Immature natural killer cell (primary cell): ENCODE measurements at places on chromosomes 2 and 18.

GRCh38 chr2:189157939-189158338, 21.6 kb downstream of the COL5A2 start:
- no peak for DNase-seq

DNA sequence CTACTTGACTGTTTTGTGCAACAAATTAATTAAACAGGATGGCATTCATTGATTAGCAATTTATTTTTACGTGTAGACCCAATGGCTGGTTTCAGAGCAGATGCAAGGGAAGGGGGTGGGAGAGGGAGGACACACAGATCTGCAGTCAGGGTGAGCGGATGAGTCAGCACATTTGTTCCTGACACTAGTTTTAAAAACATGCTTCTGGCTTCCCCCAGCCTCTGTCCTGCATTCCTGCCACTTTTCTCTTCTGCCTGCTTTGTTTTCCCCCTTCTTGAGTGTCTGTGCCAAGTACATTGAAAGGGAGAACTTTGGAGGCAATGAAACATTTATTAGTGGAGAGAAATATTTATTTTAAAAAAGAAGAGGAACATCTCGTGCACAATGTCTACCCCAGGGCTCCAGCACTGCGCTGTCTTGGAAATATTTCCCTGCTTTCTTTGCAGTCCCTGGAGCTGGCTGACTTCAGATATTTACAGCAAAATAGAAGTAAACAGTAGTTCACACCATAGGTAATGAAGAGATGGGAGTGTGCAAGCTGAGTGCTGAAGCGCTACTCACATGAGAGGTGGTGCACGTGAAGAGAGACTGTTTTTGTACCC, 52.2 kb downstream of the NRP2 start:
- DNase-seq = no peak

- no peak for DNase-seq
These were observed 208.8 kb downstream of the CCDC178 start for GRCh38 chr18:33231474-33232317.

DNA sequence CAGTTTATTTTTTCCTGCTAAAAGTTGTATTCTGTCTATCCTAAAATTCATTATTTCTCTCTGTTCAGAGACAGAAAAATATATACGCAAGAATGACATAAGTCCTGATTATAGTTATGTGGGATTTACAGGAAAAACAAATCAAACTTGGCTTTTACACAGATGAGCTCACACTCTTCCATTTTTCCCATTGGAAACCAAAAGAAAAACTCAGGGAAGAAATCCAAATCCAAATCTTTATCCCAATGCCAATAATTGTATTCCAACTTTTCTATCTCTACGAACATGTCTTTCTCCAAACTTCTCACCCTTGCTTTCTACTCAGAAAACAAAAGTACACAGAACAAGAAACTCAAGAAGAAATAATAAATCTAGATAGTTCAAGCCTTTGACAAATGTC, 249.1 kb upstream of the TMEFF2 start:
- DNase-seq = no peak

- DNase-seq = no peak
These were observed 392.1 kb upstream of the RAB12 start for GRCh38 chr18:8217051-8217564.

DNA sequence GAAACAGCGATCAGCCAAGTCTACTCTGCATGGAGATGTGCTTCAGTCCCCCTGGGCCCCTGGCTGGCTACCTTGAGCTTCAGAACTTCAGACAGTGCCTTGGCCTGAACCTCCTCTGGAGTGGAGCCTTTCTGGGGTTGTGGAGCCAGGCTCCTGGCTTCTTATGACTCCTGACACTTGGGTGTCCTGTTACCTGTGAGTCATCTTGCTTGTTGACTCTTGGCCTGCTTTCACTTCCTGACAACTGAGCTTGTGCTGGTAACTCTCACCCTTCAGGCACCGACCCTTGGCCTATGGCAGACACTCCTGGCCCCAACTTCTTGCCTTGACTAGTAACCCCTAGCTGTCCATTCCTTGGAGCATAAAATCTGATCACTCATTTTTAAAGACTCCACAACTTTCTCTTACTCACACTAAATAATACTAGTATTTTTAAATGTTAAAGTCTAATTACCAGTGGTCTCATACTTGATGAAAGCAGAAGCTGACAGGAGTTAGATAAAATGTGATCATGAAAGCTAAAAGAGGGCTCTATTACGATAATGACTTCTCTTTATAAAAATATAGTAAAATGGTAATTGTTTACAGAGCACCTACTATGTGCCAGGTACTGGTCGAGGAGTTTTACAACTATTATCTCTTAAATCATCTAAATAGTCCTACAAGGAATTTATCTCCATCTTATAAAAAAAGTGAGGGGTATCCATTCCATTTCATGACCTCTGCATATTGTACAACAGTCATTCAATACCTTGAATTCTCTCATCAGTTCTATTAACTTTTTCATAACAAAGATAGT, 46.3 kb upstream of the VIT start:
- DNase-seq = no peak

DNA sequence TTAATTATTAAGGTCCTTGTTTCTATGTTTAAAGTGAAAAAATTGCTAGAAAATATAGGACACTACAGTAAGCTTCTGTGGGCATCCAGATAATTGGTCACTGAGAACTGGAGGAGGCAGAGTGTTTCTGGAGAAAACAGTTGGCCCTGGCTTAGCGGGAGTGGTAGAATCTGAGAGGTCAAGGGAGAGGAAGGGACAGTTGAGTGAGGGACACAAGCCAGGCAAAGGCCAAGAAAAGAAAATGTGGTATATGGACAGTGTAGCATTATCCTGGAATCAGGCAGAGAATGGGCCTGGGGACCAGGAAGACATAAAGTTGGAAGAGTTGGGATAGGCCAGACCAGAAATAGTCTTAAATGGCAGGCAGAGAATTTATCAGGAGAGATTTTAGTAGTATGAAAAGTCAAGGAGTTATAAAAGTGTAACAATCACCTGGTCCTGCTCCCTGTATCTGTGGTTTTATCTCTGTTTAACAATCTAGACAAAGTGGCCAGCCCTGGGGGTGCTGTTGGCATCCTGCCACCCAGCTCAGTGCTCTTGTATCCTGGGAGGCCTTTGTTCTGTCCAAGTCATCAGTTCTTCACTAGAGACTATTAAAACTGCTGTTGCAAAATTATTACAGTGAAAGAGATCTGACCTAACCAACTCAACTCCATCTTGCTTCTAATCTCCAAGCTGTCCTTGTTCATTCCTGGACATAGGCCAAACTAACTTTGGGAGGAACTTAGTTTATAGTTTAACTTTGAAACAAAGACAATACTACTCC, 15.4 kb upstream of the MSGN1 start:
- DNase-seq = no peak

DNA sequence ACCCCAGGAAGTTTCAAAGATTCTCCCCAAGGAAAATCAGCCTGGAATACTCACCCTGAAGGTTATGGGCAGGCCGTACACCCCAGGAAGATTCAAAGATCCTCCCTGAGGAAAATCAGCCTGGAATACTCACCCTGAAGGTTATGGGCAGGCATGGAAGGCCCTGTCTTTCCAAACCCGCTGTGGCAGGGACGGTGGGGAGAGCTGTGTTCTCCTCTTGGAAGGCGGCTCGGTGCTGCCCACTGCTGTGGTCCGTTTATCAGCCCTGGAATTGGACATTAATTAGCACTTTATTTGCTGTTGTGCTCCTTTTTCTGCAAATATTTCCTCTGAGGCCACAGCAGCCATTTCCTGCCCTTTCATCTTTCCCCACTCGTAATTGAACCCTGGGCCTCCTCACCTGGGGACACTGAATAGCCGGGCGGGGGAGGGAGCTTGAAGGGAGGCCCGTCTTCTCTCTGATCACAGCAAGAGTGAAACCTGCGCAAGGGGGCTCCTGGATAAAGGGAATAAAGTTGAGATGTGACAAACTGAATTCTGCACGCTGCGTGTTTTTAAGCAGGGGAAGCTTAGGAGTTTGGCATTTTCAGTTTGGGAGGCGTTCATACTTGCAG, 308.7 kb upstream of the SALL3 start:
- DNase-seq = no peak

- DNase-seq = no peak
These were observed 270.4 kb downstream of the ARHGAP15 start for GRCh38 chr2:143399631-143400069.

DNA sequence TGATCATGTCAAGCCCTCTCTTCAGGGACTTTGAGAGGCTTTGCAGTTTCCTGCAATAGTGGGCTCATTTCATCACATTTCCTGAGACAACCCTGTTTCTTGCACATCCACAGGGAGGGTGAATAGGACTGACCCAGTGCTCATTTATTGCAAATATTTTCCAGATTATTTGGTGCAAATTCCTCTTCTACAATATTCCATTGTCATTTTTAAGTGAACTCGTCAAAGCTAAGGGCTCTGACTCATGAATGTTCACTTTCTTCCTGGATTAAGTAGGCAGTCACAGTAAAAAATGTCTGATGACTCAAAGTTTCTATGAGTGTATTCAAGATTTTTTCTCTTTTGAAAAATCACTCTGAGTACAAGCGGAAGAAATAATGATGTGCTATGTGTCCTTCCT, 225.5 kb upstream of the GALNT5 start:
- no peak for DNase-seq

DNA sequence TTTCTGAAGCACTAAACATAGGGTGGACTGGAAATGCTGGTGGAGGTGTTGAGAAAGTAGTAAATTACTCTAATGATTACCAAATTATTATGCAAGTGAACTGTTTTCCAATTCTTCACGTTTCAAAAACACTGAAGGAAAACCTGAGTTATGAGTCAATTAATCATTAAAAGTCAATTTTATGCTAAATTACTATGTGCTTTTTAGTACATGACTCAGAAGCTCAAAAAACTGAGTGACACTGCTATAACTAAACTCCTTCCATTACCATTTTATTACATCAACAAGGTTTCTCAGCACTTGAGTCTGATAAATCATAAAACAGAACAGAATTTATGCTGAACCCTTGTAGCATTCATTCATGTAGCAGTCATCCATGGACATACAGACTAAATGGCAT, 20.4 kb downstream of the CHMP3 start:
- no peak for DNase-seq

GRCh38 chr2:741195-741496, 63.9 kb upstream of the TMEM18 start:
- DNase-seq = no peak

- DNase-seq = no peak
These were observed 74.7 kb downstream of the TGIF1 start for GRCh38 chr18:3524706-3525105.

- DNase-seq = no peak
These were observed 88.0 kb downstream of the CDC42EP3 start for GRCh38 chr2:37583402-37583801.

DNA sequence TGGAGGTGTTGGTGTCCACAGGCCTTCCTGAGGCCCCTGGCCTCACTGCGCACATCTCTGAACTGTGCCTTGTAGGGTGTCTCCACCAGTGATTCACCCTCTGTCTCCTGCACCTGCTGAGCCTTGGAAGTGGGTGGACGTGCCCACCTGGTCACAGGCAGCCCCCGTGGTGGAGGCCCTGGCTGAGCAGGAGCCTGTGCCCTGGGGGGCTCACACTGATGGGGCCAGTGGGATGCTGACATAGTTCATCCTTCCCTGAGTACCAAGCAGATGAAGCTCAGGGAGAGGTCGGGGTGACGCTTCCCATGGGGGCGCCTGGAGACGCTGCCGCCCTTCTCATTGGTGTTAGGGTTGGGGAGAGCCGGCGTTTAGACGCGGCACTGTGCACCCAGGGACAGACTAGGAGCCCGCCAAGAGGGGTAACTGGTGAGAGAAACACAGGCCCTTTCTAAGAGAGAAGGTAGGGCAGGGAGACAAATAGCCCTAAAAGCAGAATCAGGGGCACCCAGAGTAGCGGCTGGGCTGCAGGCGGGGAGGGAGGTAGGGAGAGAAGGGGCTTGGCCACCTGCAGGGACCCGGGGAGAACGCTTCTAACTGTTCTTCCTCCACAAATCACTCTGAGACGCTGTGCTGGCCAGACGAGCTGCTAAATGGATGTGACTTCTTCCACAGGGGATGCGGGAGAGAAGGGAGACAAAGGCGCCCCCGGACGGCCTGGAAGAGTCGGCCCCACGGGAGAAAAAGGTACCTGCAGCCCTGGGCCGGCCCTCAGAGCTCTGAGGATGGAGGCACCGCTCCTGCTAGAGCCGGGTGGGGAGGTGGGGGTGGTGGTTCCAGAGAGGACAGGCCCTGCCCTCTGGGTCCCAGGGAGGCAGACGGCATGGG, 18.0 kb downstream of the COLEC11 start:
- no peak for DNase-seq

DNA sequence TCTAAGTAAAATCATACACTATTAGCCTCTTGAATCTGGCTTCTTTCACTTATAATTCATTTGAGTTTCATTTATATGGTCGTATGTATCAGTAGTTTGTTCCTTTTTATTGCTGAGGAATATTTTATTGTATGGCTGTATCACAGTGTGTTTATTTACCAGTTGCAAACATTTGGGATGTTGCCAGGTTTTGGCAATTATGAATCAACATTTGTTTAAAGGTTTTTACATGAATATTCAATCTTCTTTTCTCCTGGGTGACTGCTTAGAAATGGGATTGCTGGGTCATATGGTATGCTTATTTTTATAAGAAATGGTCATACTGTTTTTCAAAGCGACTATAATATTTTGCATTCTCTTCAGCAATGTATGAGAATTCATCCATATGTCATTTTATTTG, 107.9 kb downstream of the PMAIP1 start:
- DNase-seq = no peak

DNA sequence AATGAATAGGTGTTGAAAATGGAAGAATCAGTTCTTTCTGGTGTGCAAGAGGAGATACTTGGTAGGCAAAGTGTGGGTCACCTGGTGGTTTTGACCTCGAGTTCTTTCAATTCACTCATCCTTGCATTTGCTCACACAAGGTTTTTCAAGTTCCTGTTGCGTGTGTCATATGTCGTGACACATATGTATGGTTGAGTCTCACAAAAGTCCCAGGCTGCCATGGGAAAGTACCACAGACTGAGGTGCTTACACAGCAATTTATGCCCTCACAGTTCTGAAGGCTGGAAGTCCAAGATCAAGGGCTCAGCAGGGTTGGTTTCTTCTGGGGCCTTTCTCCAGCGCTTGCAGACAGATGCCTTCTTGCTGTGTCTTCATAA, 64.4 kb downstream of the NCK2 start:
- DNase-seq = no peak

- DNase-seq = no peak
These were observed 25.9 kb upstream of the NEB start for GRCh38 chr2:151760139-151760650.

DNA sequence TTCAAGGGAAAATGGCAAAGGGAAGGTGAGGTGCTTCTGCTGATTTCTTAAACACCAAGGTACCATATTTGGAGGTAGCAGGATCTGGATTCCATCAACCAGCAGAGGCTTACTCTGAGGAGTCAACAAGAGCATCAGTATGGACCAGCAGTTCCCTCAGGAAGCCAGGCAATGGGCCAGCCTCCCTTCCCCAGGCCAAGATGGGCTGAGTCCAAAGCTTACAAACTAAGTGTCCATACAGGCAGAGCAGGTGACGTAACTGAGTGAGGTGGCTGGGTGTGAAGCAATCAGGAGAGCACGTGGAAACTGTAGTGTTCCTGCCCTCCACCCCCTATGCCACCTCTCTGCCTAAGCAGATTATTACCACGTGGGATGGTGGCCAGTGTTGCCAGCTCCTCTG, 134.2 kb upstream of the HNRNPA3 start:
- no peak for DNase-seq
